Fibroblast of lung (primary cell): ENCODE measurements at places on chromosomes 2 and 18. TPM values are rescaled to one million over a fixed set of nuclear protein-coding genes. Genes with fewer than 3 reads are reported as not detected.

DNA sequence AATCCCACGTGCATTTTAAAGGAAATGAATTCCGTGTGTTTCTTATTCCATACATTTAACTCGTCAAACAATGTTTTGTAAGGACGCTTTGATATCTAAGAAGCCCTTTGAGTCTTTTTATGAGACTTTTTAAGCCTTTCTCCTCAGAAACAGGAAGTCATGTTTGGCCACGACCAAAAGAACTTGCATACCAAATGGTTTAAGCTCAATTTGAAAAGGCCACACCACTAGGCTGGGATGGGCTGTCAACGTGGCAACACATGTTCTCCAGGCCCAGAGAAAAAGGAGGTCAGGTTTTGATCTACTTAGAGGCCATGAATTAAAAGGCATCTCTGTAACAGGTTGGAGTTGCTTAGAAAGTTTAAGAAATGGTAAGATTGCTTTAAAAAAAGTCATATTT is 441.8 kb downstream of the CMPK2 start:
- peaks cover 3% of the 10 kb centered on the region for H3K4me1 ChIP-seq
- peak; percentile 23 for DNase-seq
- no peak overlapping the region for H3K27ac ChIP-seq
- H3K4me3 ChIP-seq = no peak overlapping the region
- no peaks in the 10 kb centered on the region for H3K27me3 ChIP-seq

- no peak for DNase-seq
- H3K4me1 ChIP-seq = no peaks in the 10 kb centered on the region
- H3K27ac ChIP-seq = no peak overlapping the region
- H3K36me3 ChIP-seq = no peaks in the 10 kb centered on the region
These were observed 330.8 kb downstream of the NUP35 start for GRCh38 chr2:183455056-183455455.

The SAG gene
- total RNA-seq = not detected in 2 replicates

GRCh38 chr2:63849381-63850203 is 7.9 kb downstream of the UGP2 start:
- H3K36me3 ChIP-seq = no peaks in the 10 kb centered on the region
- H3K4me1 ChIP-seq = peaks cover 8% of the 10 kb centered on the region
- peak overlapping the region; percentile 2 for H3K4me3 ChIP-seq
- peak; percentile 78 for DNase-seq

The LIPG gene
- 0.50 and 1.0 TPM in 2 replicates for total RNA-seq

- H3K27me3 ChIP-seq = no peaks in the 10 kb centered on the region
- no peaks in the 10 kb centered on the region for H3K36me3 ChIP-seq
- no peak for DNase-seq
- no peak overlapping the region for H3K4me3 ChIP-seq
- no peak overlapping the region for H3K27ac ChIP-seq
- no peaks in the 10 kb centered on the region for H3K4me1 ChIP-seq
These were observed 22.0 kb upstream of the ASPRV1 start for GRCh38 chr2:69983392-69983966.

DNA sequence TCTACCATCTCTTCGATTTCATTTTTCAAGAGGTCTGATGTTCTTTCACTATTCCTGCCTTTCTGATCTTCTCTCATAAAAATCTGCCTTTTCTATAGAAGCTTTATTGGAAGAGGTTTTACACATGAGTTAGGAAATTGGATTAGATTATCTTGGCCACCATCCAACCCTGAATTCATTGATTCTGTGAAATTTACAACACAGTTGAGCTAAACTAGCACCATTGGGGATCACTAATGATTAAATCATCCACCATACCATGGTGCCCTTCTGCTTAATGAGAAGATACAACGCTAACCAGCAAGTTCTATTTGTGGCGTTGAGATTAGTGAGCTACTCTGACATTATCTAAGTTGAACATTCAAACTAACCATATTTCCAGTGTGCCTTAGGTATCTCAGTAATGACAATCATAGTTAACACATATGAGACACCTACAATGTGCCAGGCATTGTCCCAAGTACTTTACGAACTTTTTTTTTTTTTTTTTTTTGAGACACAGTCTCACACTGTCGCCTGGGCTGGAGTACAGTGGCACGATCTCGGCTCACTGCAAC is 17.3 kb upstream of the LBH start:
- H3K27me3 ChIP-seq = no peaks in the 10 kb centered on the region
- no peak overlapping the region for H3K4me3 ChIP-seq
- DNase-seq = no peak
- H3K36me3 ChIP-seq = no peaks in the 10 kb centered on the region
- no peak overlapping the region for H3K27ac ChIP-seq

GRCh38 chr2:17591846-17592245 is 51.4 kb downstream of the VSNL1 start:
- H3K36me3 ChIP-seq = no peaks in the 10 kb centered on the region
- H3K27me3 ChIP-seq = no peaks in the 10 kb centered on the region
- no peak overlapping the region for H3K27ac ChIP-seq
- no peak overlapping the region for H3K4me3 ChIP-seq
- no peak for DNase-seq

The MC2R gene
- total RNA-seq = not detected in 2 replicates

GRCh38 chr2:48175254-48175653 is 269.0 kb upstream of the FBXO11 start:
- no peaks in the 10 kb centered on the region for H3K4me1 ChIP-seq
- H3K27me3 ChIP-seq = no peaks in the 10 kb centered on the region
- H3K36me3 ChIP-seq = no peaks in the 10 kb centered on the region
- no peak overlapping the region for H3K27ac ChIP-seq

DNA sequence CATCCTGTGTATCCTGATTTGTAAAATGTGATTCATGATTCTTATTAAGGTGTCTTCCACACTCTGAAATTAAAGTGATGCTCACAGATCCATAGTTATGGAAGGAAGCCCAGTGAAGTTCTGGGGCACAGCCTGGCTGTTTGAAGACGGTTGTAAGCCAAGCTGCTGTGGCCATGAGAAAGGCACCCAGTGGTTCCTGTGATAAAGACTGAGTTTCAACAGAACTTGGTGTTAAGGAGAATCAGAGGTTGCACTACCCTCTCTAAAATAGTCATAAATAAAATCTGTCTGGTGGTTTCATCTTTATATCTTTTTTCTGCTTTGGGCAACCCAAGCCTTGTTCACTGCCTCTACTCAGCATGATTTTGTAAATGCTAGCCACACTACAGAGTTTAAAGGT is 32.2 kb upstream of the SPOPL start:
- H3K27ac ChIP-seq = no peak overlapping the region
- no peaks in the 10 kb centered on the region for H3K4me1 ChIP-seq
- no peaks in the 10 kb centered on the region for H3K27me3 ChIP-seq
- no peak overlapping the region for H3K4me3 ChIP-seq
- DNase-seq = no peak
- no peaks in the 10 kb centered on the region for H3K36me3 ChIP-seq

The C2orf72 gene
- total RNA-seq = 0.33 TPM in 1 of 2 replicates, not detected in the other

The AKAIN1 gene
- not detected in 2 replicates for total RNA-seq

- no peaks in the 10 kb centered on the region for H3K27me3 ChIP-seq
- no peaks in the 10 kb centered on the region for H3K36me3 ChIP-seq
- H3K4me1 ChIP-seq = peaks cover 4% of the 10 kb centered on the region
- H3K27ac ChIP-seq = no peak overlapping the region
These were observed 27.5 kb upstream of the EPAS1 start for GRCh38 chr2:46269544-46270273.

DNA sequence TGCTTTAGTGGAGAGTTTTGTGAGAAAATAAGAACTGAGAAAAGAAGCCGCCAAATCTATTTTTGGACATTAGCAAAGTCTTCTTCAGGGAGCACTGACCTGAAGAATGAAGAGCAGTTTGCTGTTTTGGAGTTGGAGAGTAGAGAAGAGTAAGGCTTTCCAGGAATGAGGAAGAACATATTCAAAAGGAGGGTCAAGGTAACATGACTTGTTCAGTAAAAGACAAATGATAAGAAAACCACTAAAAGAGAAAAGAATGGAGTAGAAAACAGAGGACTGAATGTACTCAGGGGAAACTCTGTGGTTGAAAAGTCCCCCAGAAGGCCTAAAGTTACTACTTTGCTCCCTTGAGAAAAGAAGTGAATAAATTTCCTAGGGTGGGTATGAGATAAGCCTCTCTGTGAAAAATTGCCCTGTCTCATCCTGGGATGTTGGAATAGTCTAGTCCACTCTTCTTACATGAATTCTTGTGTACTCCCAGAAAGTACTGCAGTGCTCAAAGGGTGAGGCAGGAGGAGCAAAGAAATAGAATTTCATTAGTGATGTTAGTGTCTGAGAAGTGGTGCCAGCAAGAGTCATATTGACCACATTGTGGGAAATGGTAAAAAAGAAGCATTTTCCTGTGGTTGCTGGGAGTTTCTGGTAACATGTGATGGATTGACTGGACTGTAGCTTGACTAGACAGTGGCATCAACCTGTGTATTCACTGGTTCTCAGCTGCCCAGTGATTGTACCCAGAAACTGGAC is 27.8 kb downstream of the MBD5 start:
- DNase-seq = peak; percentile 3
- no peaks in the 10 kb centered on the region for H3K27me3 ChIP-seq
- no peaks in the 10 kb centered on the region for H3K4me1 ChIP-seq

GRCh38 chr2:173572848-173573247 is 218.2 kb downstream of the CDCA7 start:
- H3K36me3 ChIP-seq = no peaks in the 10 kb centered on the region
- no peak overlapping the region for H3K4me3 ChIP-seq
- no peak overlapping the region for H3K27ac ChIP-seq
- H3K27me3 ChIP-seq = no peaks in the 10 kb centered on the region
- H3K4me1 ChIP-seq = peaks cover 2% of the 10 kb centered on the region

- peaks cover 12% of the 10 kb centered on the region for H3K4me1 ChIP-seq
- H3K4me3 ChIP-seq = no peak overlapping the region
- no peaks in the 10 kb centered on the region for H3K27me3 ChIP-seq
- no peaks in the 10 kb centered on the region for H3K36me3 ChIP-seq
- no peak overlapping the region for H3K27ac ChIP-seq
- peak; percentile 44 for DNase-seq
These were observed 58.6 kb downstream of the ODC1 start for GRCh38 chr2:10389573-10389972.

GRCh38 chr2:176642074-176642473 is 372.8 kb downstream of the MTX2 start:
- no peak overlapping the region for H3K4me3 ChIP-seq
- no peaks in the 10 kb centered on the region for H3K36me3 ChIP-seq
- peaks cover 2% of the 10 kb centered on the region for H3K27me3 ChIP-seq
- peak; percentile 10 for DNase-seq
- no peaks in the 10 kb centered on the region for H3K4me1 ChIP-seq
- no peak overlapping the region for H3K27ac ChIP-seq

- H3K4me3 ChIP-seq = no peak overlapping the region
- no peaks in the 10 kb centered on the region for H3K36me3 ChIP-seq
- DNase-seq = no peak
These were observed 12.4 kb downstream of the DPYSL5 start for GRCh38 chr2:26860211-26860850.

DNA sequence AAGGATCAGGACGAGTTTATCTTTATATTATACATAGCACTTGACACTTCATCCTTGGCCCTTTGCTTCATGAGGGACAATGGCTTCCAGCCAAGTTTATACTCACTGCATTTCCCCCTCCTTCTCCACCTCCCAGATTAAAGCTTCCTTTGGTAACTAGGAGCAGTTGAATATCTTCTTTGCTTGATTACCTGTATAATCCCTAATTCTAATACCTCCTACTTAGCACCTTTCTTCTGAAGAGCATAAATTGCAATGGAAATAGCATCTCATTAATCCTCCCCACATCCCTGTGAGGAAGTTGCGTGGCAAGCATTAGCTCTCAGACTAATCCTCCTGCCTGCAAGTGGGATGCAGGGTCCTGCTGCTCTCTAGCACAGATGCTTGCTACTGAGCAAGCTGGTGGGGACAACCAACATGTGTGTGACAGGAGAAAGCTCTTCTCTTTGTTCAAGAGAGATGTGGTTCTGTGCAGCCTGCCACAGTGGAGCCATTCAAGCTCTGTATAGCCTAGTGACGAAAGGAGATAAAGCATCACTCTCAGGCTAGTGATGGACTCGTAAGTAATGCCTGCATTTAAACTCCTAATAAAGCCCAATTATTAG is 19.1 kb downstream of the KLHL14 start:
- no peaks in the 10 kb centered on the region for H3K27me3 ChIP-seq
- no peak for DNase-seq
- H3K4me1 ChIP-seq = no peaks in the 10 kb centered on the region
- no peak overlapping the region for H3K27ac ChIP-seq
- no peaks in the 10 kb centered on the region for H3K36me3 ChIP-seq

- DNase-seq = peak; percentile 78
- peaks cover 2% of the 10 kb centered on the region for H3K4me1 ChIP-seq
- peak overlapping the region; percentile 19 for H3K27ac ChIP-seq
These were observed 91.7 kb downstream of the DTNA start for GRCh38 chr18:34801774-34802173.

- H3K27me3 ChIP-seq = no peaks in the 10 kb centered on the region
- no peaks in the 10 kb centered on the region for H3K4me1 ChIP-seq
- no peak for DNase-seq
- H3K27ac ChIP-seq = no peak overlapping the region
These were observed 4.8 kb downstream of the NEU4 start for GRCh38 chr2:241813644-241814392.

The MLPH gene
- total RNA-seq = 8.2 and 10.7 TPM in 2 replicates

The VWC2L gene
- total RNA-seq = not detected in 2 replicates

- peaks cover 17% of the 10 kb centered on the region for H3K4me1 ChIP-seq
- no peaks in the 10 kb centered on the region for H3K27me3 ChIP-seq
- DNase-seq = peak; percentile 75
- H3K27ac ChIP-seq = peak overlapping the region; percentile 66
- no peak overlapping the region for H3K4me3 ChIP-seq
- no peaks in the 10 kb centered on the region for H3K36me3 ChIP-seq
These were observed 95.9 kb upstream of the RMDN2 start for GRCh38 chr2:37829202-37829601.

DNA sequence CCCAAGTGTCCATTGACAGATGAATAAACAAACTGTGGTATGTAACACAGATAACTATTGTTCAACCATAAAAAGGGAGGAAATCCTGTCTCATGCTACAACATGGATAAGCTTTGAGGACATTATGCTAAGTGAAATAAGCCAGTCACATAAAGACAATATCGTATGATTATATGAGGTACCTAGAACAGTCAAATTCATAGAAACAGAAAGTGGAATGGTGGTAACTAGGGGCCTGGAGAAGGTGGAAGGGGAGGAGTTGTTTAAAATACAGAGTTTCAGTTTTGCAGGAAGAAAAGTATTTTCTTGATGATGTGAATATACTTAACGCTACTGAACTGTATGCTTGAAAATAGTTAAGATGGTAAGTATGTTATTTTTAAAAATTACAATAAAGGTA is 304.6 kb upstream of the CXCR4 start:
- H3K4me1 ChIP-seq = no peaks in the 10 kb centered on the region
- H3K27ac ChIP-seq = no peak overlapping the region
- H3K36me3 ChIP-seq = no peaks in the 10 kb centered on the region
- H3K4me3 ChIP-seq = no peak overlapping the region
- H3K27me3 ChIP-seq = no peaks in the 10 kb centered on the region
